ENCODE measurements at places on chromosomes 7 and 10. TPM values are rescaled to one million over a fixed set of nuclear protein-coding genes. Genes with fewer than 3 reads are reported as not detected.

DNA sequence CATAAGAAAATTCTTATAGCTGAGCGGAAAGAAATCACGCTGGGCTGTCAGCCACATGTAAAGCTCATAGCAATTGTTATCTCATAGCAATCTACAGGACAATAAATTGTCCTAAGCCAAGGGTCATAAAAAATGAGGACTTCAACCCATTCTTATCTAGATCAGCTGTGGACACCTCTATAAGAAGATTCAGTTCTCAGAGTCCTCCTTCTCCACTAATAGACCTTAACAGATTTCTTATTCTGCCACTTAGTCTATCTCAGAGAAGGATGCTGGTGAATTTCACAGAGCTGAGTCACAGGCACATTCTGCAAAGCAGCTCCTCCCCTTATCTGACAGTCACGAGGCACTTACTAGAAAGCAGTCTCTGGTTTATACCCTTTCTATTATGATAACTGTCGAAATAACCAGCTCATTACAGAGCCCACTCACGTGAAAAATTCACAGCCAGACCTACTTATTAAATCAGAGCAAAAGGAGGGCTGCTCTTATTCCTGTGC is 185.3 kb upstream of the PCLO start:
- DNase-seq: no peak

RBP4 gene
- total RNA-seq: 2.5 TPM

GRCh38 chr10:31087851-31088250 is 56.2 kb upstream of the ZNF438 start:
- DNase-seq: no peak

HTR5A gene
- total RNA-seq: 2.1 TPM

OR9A2 gene
- 2.6 TPM for total RNA-seq

ABCB4 gene
- total RNA-seq: 3.8 TPM

GRCh38 chr10:111739125-111739873 is 444.3 kb downstream of the GPAM start:
- DNase-seq: no peak

DNA sequence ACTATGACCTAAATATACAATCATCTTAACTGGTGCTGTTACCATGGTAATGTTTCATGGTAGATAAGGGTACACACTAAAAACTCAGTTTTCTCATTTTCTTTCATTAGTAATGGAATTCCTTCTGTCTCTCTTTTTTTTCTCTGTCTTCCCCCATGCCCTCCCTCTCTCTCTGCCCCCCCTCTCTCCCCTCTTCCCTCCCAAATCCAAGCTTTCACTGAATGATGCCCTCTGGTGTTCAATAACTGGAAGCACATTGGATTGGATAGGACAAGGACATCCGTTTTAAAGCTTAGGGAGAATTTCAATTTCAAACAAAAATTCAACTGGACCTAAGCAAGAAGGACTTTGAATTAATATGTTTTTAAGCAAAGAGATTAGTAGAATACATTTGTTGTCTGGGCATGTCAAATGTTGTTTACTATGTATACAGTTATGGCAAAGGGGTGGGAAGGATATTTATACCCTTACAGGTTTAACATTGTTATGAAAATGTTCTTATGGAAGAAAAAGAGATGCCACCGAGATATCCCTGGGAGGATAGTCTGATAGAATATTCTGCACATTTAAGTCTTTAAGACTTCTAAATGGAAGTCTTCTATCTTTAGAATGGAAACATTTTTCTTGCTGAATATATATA is 6.1 kb downstream of the CHRM2 start:
- no peak for DNase-seq

SPDYE8 gene
- total RNA-seq: not detected

SPDYE6 gene
- total RNA-seq: not detected
